Skin of body (tissue), 3 donors: ENCODE measurements at places on chromosomes 1 and 21.

DNA sequence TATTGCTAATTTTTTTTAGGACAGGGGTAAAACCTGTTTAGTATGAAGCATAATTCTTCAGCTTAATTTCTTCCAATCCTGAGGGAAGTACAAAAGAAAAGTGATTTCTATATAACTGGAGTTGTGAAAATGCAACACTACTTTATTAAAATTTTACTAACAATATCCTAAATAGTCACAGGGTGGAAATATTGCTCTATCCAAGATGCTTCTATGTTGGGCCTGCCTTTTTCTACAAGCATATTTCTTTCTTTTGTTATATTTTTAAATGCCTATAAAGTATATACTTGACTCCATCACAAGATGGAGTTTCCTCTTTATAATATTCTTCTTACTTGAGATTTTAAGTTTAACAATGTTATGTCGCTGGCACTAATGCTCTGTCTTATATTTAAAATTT, 37.9 kb downstream of the DTL start:
- no peak for DNase-seq

GRCh38 chr1:192521734-192522133, 53.8 kb upstream of the RGS1 start:
- DNase-seq: no peak

DNA sequence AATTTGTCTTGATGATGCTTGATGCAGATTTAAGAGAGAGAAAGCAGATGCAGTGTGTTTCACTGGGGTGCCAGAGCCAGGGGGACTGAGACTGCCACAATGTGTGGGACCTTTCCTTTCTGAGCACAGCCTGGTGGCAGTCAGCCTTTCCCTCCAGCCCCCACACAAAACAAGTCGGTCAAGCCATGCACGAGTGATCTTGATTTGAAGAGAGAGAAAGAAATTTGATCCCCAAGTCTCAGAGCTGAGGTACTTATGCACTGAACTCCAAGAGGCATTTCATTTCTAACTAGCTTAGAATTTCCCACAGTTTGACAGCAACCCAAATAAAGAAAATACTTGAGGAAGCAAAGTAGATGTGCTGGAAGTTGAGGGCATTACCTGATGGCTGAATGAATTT, 193.8 kb downstream of the ST6GALNAC3 start:
- no peak for DNase-seq

- no peak for DNase-seq
Observed at GRCh38 chr1:201427963-201428362, 6.4 kb upstream of the TNNI1 start.

- DNase-seq: no peak
Observed at GRCh38 chr1:40965531-40965930, 14.0 kb upstream of the CTPS1 start.

DNA sequence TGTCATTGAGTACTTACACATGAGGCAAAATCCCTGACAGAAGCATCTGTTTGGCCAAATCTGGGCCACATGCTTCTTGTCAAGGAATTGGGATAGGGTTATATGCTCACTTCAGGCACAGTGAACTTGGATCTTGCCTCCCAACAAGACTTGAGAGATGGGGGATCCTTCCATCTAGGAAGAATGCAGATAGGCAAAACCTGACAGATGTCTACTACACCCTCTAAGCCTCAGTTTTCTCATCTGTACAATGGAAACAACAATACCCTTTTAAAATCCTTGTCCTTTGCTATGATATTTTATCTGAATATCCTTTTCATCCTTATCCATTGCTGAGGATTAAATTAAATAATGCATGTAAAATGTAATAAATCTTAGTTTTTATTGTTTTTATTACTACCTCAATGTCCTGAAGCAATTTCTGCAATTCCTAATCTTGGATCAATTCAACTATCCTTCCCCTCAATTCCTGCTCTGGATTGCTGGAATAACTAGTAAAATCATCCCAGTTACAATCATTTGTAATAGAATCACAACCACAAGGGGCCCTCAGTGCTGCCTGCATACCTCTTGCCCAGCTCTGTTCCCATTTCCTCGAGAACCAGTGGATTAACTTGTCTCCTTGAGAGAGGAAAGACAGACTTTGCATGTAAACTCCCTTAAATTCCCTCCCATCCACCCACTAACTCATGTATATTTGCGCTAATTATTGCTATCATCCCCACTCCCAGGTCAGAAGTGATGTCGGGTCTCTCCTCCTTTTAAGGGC, 8.1 kb upstream of the XPR1 start:
- no peak for DNase-seq
